ENCODE measurements at places on chromosomes 11 and 22. TPM values are rescaled to one million over a fixed set of nuclear protein-coding genes. Genes with fewer than 3 reads are reported as not detected.

DNAJB7 gene
- total RNA-seq, result not detected

NXPE1 gene
- total RNA-seq, result not detected

MMP8 gene
- 0.10 TPM for total RNA-seq

OR10A2 gene
- not detected for total RNA-seq

SLC2A11 gene
- 7.9 TPM for total RNA-seq

HOATZ gene
- total RNA-seq, result not detected

MS4A4E gene
- 1.4 TPM for total RNA-seq

MRGPRD gene
- total RNA-seq, result not detected

GSTT2B gene
- total RNA-seq, result not detected

LRRC56 gene
- total RNA-seq, result 0.94 TPM

TSPAN18 gene
- total RNA-seq, result 8.5 TPM

OR51I1 gene
- total RNA-seq, result not detected

PANX3 gene
- not detected for total RNA-seq

Data from mononuclear cell (primary cell).